ENCODE measurements at places on chromosomes 13 and 19. TPM values are rescaled to one million over a fixed set of nuclear protein-coding genes. Genes with fewer than 3 reads are reported as not detected.

- no peak for DNase-seq
- no peak overlapping the region for H3K27ac ChIP-seq
- no peak overlapping the region for H3K4me3 ChIP-seq
- no peaks in the 10 kb centered on the region for H3K36me3 ChIP-seq
- H3K4me1 ChIP-seq: no peaks in the 10 kb centered on the region
These were observed 8.1 kb upstream of the RABAC1 start for GRCh38 chr19:41967054-41967783.

- H3K27ac ChIP-seq: no peak overlapping the region
- H3K4me3 ChIP-seq: no peak overlapping the region
- peaks cover 17% of the 10 kb centered on the region for H3K4me1 ChIP-seq
- H3K27me3 ChIP-seq: no peaks in the 10 kb centered on the region
- DNase-seq: no peak
- no peaks in the 10 kb centered on the region for H3K36me3 ChIP-seq
These were observed 54.6 kb downstream of the OR10H4 start for GRCh38 chr19:16003391-16003790.

GRCh38 chr19:40147693-40148347 is 43.4 kb upstream of the MAP3K10 start:
- no peak overlapping the region for H3K27ac ChIP-seq
- no peak overlapping the region for H3K4me3 ChIP-seq
- no peak for DNase-seq
- H3K36me3 ChIP-seq: no peaks in the 10 kb centered on the region

DNA sequence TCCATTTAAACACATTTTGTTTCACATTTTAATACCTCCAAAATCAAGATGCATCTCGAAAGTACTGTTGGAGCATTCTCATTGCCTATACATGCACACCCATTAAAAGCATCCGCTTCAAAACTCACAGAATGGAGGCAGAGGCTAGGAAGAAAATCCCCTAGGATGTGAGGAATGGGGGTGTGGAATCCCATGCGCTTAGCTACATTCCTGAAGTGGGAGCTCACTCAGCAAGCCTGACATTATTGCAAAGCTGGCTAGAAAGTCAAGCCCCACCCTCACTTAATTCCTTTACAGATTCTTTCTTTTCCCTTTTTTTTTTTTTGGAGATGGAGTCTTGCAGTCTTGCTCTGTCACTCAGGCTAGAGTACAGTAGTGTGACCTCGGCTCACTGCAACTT is 4.6 kb upstream of the FAM32A start:
- no peak overlapping the region for H3K4me3 ChIP-seq
- no peak for DNase-seq
- no peaks in the 10 kb centered on the region for H3K27me3 ChIP-seq
- no peak overlapping the region for H3K27ac ChIP-seq
- H3K36me3 ChIP-seq: no peaks in the 10 kb centered on the region

DNA sequence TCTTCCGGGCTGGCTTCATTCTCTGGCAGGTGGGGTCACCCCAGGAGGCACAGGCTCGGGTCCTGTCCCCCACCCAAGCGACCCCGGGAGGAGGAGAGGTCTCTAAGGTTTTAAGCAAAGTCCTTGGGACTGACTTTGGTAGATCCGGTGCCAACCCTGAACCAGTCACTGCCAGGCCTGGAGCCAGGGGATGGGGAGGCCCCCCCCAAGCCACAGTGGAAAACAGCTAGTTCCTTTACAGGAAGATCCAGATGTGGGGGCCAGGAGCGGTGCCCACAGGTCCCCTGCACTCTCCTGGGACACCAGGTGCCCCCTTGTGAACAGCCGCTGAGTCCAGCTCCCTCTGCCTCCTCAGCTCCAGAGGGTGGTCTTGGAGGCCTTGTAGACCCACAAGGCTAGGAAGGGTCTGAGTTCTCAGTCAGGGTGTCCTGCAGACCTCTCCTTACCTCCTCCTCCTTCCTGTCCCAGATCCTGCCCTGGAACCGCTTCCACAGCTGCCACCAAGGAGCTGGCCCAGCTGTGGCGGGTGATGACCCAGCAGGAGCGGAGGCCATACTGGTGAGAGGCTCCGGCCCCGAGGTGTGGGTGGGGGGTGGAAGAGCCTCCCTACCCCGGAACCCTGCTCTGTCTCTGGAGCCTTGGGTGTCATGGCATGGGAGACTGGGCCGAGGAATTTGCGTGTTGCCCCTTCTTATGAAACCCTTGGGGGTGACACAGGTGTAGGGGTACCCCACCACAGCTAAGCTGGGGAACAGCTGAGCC is 6.0 kb downstream of the SIX5 start:
- DNase-seq: no peak
- peaks cover 16% of the 10 kb centered on the region for H3K27me3 ChIP-seq
- no peaks in the 10 kb centered on the region for H3K36me3 ChIP-seq
- no peak overlapping the region for H3K27ac ChIP-seq

DNA sequence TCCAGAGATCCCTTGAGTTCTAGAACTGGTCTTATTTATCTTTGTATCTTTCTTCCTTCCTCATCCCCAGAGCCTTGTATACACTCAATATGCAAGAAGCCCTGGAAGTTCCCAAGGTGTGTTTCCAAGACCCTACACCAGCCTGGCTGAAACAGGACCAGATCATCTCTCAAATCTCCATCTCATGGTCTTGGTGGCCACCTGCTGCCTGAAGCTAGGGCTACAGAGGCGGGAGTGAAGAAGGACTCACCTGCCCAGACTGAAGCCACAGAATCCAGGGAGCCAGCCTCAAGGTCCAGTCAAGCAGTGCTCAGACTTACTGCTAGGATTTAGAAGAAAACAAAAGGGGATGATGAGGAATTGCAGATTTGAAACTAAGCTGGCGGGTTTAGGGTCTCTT is 6.1 kb upstream of the CYSLTR2 start:
- H3K4me3 ChIP-seq: no peak overlapping the region
- H3K27ac ChIP-seq: no peak overlapping the region
- no peaks in the 10 kb centered on the region for H3K36me3 ChIP-seq
- no peak for DNase-seq
- H3K4me1 ChIP-seq: peaks cover 2% of the 10 kb centered on the region
- no peaks in the 10 kb centered on the region for H3K27me3 ChIP-seq

- peaks cover 65% of the 10 kb centered on the region for H3K36me3 ChIP-seq
- no peak overlapping the region for H3K4me3 ChIP-seq
- no peak overlapping the region for H3K27ac ChIP-seq
These were observed 67.6 kb downstream of the PIBF1 start for GRCh38 chr13:72849571-72849970.

Gene DAND5
- not detected for total RNA-seq

Gene TEX29
- total RNA-seq: 0.52 TPM

Gene KCTD15
- 3.6 TPM for total RNA-seq

Gene GPR4
- not detected for total RNA-seq

Gene CAPN12
- total RNA-seq: 1.6 TPM

Gene KLHL1
- total RNA-seq: not detected

All from CD4-positive, alpha-beta T cell (primary cell).